ENCODE measurements at places on chromosomes 2 and 18.
A peak's percentile ranks its signal among the peaks of the same experiment; 100 is the strongest.

DNA sequence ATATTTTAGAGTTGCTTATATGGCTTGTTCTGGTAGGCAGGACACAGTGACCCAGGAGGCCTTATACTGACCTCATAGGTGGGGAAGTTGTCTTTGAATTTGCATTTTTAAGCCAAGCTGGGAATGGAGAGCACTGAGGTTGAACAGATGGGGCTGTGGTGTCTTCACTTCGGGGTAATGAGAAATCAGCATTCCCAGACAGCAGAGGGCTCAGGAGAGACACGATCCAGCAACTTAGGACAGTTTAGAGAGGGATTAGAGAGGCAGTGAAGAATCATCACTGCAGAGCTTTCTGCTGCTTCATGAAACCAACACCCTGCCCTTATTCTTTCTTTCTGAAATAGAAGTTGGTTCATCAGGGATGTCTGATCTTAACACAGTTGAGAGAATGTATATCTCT lies 202.4 kb downstream of the TDRD15 start:
- no peak for DNase-seq

- no peak for DNase-seq
Measured at GRCh38 chr2:74719066-74719465, 65.0 kb downstream of the SEMA4F start.

GRCh38 chr18:57480733-57481132 lies 45.6 kb downstream of the ONECUT2 start:
- no peak for DNase-seq

DNA sequence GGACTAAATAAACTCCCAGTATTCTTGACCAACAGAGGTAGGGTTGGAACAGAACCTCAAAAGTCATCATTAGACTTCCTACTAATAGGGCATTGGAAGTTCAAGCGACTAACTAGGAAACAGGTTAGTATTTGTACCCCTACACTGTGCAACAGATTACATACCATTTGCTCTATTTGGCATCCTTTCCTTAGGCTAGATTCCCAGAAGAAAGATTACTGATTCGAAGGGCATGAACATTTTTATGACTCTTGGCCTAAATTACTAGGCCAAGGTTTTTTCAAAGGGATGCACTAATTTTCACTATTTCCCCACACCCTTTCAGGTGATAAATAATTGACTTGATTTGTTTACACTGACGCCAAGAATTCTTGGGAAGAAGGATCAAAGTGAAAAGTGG lies 104.8 kb upstream of the CYP1B1 start:
- DNase-seq = no peak

DNA sequence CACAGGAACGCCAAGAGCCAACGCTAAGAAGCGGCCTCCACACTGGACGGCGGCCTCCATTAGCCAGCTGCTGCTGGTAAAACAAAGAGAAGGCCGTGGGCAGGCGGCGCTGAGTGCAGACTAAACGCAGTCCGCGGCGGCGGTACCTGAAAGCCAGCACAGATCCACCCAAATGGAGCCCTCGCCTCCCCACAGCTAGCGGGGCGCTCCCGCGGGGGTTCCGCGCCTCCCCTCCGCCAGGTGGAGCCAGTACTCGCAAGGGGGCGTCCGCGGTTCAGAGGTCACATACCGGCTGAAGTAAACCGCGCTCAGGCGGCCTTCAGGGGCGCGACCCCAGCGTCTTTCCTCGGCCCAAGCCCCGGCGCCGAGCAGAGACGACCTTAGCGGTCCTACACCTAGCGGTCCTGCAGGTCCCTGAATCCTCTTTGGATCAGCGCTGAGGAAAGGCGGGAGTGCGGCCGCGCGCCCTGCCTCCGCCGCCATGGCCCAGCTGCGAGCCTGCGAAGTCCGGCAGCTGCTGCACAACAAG lies 293.1 kb upstream of the ERBB4 start:
- no peak for DNase-seq

- peak; percentile 80 for DNase-seq
Measured at GRCh38 chr2:45259138-45259537, 249.9 kb upstream of the SIX2 start.

DNA sequence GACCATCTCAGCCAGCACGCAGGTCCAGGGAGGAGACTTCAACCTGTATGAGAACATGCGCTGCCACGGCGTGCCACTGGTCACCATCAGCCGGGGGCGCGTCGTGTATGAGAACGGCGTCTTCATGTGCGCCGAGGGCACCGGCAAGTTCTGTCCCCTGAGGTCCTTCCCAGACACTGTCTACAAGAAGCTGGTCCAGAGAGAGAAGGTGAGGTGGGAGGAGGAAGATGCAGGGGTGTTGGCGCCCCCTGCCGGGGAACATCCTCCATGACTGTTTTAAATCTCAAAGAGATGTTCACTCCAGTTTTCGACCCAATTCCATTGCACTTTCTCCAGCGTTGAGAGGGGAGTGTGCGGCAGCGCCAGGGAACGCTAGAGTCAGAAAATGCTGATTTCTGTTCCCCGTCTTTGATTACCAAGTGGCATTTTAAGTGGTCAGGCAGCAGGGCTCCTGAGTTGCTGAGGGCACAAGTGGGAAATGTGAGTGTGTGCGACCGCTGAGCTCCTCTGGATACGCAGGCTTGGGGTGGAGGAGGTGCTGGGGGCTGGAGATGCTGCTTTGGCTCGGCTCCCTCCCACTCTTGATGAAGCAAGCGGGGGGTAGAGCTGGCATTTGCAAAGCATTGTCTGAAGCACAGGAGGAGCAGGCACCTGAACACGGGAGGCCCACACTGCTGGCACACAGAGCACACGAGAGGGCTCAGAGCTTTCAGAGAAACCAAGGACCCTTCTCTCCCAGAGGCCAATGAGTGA lies 27.7 kb upstream of the MAPRE3 start:
- peak; percentile 26 for DNase-seq

DNA sequence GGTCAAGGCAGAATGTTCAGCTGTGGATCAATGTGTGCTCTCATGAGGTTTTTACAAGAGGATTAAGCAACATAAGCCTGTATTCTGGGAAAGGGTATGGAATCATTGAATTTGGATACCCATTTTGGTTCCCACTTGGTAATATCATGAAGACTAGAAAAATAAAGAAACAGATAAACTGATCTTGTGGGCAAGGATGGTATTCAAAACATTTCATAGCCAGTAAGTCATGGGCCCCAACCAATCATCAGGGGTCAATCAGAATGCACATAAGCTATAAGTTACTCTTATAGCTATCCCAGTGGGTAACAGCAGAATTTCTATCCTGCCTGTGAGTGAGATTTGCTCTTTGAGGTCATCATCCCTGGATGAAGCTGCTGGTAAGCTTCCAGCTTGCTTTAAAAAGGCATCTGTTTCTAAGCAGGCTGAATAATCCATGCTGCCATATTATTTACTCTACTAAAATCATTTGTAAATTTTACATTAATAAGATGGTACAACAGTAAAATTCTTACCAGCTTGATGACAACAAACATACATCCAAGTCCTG lies 291.2 kb downstream of the RAD51AP2 start:
- no peak for DNase-seq

DNA sequence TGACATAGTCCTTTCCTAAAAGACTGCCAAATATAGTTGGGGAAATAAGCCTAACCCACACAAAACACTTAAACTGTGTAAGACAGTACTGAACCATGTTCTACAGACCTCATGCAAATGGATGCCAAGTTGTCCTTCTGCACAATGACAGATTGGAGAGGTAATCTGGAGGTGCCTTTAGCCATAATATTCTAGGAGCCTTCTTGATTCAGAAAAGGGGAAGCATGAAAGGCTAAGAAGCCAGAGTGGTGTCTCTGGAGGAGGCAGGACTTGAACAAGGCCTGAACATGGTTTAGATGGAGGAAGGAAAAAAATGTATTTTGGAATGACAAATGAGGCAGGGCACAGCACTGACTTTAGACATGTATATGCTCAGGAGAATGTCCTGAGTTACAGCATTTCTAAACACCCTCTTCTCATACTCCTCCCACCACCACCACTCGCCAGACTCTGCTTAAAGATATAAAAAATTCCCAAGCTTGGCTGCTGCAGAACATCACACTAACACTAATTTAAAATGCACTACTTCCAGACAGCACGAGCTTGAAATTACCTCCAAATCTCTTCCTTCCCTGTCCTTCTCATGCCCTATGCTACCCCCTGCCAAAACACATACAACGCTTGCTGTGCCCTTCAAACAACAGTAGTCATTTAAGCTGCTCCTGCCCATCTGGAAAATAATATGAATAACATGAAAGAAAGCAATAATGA lies 110.4 kb downstream of the ANKRD44 start:
- no peak for DNase-seq

DNA sequence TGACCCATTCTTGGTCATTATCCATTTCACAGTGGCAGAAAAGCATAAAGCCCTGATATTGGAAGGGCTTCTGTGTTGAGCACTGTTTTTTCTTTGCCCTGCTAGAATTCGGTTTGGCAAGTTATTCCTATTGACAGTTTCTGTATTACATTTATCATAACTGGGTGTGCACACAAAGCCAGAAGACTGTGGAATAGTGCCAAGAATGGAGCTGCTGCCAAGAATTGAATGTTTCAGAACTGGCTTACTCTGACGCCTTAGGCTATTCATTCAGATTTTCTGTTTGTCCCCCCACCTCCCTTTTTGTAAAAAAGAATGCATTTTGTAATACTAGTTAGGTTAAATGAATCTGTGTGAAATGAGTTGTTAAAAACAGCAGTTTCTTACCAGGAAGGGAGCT lies 12.7 kb downstream of the KDM3A start:
- no peak for DNase-seq

- no peak for DNase-seq
Measured at GRCh38 chr2:219736209-219736608, 108.8 kb downstream of the SLC4A3 start.

DNA sequence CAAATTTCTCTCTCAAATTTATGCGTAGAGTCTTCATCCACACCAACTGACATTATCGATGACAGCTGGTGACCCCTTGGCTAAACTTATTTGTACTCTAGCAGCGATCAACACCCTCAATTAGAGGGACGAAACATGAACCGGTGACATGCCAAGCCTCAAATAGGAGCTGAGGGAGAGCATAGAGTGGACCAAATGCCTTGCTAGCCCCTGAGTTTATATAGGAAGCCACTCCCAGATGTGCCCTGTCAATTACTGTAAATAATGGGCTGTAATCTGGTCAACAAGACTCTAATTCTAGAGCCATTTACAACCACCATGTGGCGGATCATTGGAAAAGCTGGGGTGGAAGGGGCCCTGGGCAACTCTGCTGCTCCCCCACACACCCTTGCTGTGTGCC lies 47.6 kb upstream of the FHL2 start:
- no peak for DNase-seq

DNA sequence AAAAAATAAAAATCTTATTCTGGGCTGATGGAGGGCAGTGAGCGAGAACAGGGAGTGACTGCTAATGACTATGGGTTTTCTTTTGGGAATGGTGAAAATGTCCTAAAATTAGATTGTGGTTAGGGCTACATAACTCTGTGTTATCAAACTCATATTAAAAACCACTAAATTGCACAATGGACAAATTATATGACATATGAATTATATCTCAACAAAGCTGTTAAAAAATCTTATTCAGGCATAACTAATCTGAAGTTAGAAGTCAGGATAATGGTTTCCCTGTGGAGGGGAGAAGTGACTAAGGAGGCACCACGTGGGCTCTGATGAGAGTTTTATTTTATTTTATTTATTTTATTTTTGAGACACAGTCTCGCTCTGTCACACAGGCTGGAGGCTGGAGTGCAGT lies 32.1 kb upstream of the DPP4 start:
- DNase-seq = no peak

DNA sequence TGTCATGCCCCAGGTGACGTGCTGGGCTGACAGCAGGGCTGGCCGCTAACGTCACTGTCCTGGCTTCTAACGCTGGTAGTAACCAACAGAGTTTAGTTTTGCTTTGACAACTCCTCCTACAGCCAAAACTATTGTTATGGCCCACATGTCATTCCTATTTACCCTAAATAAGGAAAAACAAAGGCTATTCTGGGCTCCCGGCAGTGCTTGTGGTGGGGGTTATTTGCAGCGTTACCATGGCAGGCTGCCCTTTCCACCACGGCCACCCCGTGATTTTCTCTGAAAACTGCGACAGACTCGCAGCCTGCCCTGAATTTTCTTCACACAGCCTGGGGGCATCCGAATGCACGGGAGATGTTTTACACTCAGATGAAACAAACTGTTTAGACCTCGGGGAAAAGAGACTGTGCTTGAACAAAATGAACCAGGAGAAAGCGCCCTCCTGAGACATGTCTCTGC lies 115.2 kb downstream of the FAM210A start:
- no peak for DNase-seq

- no peak for DNase-seq
Measured at GRCh38 chr2:46534589-46534988, 55.2 kb downstream of the TMEM247 start.

DNA sequence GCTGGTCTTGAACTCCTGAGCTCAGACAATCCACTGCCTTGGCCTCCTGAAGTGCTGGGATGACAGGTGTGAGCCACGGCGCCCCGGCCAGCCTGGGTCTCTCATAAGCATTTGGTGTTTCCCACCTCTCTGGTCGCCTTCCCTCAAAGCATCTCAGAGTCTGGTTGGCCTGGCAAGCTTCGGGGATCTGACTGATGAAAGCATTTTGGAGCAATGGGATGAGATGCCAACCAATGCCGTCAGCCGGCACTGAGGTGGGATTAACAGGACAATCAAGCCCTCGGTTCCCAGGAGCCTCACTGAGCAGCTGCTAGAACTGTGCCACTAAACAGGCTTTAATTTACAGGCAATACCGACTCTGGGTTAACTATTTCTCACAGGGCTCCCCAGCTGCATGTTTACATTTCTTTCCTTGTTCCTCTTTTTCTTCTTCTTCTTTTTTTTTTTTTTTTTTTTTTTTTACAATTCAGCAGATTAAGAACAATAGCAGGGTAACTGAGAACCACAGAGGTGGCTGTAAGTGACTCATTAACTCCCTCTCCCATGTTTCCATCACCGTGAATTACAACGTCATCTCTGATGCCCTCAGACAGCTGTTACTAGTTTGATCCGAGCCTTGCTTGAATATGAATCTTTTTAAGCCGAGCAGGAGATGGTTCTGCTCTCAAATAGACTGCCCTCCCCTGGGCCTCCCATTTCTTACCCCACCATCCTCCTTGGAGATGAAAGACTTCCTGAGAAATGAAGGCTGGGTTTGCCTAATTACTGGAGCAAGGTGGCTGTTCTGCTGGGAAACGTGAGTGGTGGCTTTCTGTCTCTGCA lies 37.9 kb downstream of the ODC1 start:
- no peak for DNase-seq

DNA sequence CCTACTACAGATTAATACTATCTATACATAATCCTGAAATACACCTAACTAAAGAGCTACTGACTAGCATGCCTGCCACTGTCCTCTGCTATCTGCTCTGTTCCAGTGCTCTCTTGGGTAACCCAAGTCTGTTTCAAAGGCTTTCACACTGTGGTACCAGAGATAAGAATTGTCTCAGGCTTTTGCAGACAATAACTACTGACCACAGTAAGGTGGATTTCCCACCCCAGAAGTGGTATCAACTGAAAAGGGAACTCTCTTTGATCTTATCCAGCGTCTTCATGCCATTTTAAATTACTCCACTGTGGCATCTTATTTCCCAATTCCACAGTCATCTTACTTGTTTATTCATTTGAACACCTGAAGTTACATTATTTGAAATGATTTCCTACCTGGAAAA lies 190.2 kb downstream of the IKZF2 start:
- no peak for DNase-seq

- no peak for DNase-seq
Measured at GRCh38 chr2:37243435-37243834, 12.0 kb downstream of the NDUFAF7 start.
